ENCODE measurements at places on chromosomes 11 and 22.

GRCh38 chr22:41023299-41023623 is 69.1 kb upstream of the EP300 start:
- no peak for DNase-seq

DNA sequence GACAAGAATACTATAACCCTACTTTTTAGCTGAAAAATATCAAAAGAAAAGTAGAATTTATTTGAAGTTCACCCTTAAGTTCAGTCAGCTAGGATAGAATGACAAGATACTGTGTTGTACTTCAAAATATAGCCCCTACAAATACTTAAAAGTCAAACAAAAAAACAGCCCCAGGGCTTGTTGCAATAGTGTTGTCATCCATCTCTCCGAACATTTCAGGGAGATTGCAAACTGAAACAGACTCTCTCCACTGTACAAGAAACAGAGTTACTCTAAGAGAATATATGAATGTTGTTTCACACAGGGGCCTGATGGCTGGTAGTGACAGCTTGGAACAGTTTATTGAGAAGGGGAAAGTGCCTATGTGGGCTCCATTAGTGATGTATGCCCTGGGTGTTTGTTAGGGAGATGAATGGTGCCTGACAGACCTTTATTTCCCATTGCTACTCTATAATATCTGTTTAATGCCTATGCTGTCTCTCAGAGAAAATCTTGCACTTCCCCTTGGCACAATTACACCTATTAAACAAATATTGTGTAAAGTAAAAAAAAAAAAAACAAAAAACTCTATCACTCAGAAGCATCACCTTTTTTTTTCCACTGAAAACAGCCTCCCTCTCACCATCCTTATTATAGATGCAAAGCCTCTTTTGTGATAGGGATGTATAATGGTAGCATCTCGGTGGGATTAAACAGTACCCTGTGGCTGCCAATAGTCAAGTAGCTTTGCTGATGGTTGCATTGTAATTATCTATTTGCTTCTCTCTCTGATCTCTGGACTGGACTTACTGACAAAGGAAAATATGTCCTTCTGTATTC is 506.3 kb upstream of the LUZP2 start:
- DNase-seq: no peak

GRCh38 chr22:44604991-44605390 is 97.0 kb upstream of the PRR5 start:
- no peak for DNase-seq

GRCh38 chr11:44743959-44744557 is 17.3 kb downstream of the TSPAN18 start:
- no peak for DNase-seq

DNA sequence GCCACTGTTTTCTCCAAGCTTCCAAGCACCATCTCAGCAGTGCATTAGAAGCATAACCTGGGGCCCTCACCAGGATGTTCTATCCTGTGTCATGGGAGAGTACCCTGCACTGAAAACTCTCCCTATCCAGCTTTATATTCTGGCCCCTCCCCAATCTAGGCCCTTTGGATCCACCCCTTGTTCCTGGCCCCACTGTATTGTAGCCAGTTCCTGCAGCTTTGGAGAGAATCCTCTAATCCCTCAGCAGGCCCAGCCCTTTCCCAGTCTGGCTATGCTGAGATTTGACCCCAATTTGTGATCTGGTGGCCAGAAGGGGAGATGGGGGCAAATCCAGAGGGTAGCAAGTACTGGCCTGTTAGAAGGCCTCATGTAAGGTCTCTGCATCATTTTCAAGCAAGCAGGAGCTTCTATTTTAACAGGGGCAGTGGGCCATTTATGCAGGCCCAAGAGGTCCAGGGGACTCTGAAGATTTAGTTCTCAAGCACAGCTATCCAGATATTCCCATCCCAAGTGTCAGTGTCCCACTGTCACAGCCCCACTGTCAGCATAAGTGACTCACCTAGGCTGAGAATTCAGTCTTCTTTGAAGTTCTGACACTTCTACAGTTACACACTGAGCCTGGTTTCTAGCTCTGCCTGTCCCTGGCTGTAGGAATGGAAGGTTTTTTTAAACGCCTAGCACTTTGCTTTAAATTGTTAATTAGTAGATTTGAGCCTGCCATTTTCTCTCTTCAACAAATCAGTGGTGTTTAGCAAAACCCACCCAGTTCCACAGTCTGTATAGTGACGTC is 589.5 kb upstream of the CADM1 start:
- DNase-seq: no peak

Data from MG63 (cell line).